Hematopoietic multipotent progenitor cell (in vitro differentiated cells): ENCODE measurements at places on chromosomes 3 and 15.

DNA sequence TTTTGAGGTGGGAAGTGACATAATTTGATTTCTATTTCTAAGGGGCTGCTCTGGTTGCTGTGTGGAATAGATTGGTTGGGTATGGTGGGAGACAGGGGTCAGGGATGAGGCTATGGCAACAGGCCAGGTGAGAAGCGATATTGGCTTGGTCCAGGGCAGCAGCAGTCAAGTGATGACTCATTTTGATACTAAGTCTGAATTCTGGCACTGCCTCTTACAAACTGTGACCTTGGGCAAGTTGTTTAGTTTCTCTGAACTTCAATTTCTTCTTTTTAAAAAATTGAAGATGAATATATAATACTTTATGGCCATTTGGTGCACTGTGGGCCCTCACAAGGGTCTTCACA lies 40.4 kb upstream of the CLSTN2 start:
- no peak for DNase-seq

DNA sequence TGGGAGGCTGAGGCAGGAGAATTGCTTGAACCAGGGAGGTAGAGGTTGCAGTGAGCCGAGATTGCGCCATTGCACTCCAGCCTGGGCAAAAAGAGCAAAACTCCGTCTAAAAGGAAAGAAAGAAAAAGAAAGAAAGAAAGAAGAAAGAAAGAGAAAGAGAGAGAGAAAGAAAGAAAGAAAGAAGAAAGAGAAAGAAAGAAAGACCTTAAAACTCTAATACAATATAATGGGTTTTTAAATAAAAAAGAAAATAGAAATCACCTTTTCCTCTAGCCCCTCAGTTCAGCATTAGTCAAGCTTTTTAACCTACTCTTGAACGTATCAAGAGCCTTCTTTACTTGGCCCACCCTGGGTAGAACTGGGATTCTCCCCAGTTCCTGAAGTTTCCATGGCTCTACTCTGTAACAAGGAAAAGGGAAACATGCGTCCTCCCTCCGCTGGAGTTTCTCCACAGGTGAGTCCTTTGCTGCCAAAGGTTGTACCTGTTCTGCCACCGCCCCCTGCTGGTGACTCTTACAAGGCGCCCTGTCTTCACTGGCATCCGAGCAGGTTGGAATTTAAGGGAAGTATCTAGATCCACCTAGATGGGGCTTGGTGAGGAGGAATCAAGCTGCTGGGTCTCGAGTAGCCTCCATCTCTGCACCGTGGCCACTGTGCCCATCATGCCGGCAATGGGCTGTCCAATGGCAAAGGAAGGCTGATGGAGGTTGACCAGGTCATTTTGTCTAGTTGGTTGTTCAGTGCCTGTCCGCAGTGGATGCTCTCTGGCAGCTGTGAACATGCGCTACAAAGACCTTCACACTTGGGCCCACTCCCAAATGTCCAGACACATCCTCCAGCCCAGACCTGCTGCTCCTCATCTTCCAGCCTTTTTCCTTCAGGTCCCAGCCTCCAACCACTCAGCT lies 20.6 kb upstream of the EPHB3 start:
- no peak for DNase-seq

GRCh38 chr15:77036537-77037387 lies 34.1 kb downstream of the TSPAN3 start:
- DNase-seq, result no peak

GRCh38 chr15:91861223-91861622 lies 7.7 kb downstream of the SLCO3A1 start:
- peak; percentile 79 for DNase-seq

- no peak for DNase-seq
These were observed 16.5 kb upstream of the PLXND1 start for GRCh38 chr3:129622933-129623332.

DNA sequence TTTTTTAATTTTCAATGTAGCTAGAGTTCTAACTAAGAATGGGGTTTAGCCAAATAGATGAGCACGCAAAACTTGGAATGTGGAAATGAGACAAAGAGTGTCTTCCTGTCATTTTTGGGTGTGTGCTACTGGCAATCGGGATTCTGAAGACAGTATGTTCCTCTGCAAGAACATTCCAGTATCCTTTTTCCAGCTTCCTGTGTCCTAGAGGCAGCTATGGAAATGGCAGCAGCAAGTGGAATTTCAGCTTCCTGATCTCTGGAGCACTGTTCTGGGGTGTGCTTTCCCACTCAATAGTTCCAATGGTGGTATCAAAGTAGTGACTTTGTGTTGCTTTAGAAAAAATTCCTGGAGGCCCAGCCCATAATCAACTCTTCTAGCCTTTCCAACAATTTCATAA lies 642.9 kb upstream of the KCNMB2 start:
- no peak for DNase-seq

- no peak for DNase-seq
These were observed 10.9 kb upstream of the GATA2 start for GRCh38 chr3:128503751-128504532.

GRCh38 chr3:52341123-52341522 lies 25.0 kb downstream of the DNAH1 start:
- no peak for DNase-seq

DNA sequence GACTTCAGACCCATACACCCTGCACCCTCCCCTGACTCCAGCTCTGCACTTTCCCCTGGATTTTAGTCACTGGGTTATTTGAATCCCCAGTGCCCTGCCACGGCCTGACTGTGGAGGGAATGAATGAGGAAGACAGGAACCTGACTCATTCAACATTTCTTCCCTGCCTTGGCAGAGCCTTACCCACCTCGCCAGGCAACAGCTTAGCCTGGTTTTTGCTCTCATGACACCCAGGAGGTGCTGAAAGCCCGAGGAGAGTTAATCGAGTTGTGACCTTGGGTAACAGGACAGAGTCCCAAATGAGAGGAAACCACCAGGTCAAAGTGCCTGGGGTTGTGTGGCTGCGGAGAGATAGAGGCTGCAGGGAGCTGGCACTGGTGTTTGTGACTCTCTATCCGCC lies 128.3 kb downstream of the SMAD6 start:
- DNase-seq, result no peak

- peak; percentile 53 for DNase-seq
These were observed 35.5 kb upstream of the EPHB3 start for GRCh38 chr3:184526088-184526433.

GRCh38 chr3:84967767-84968581 lies 9.2 kb downstream of the CADM2 start:
- no peak for DNase-seq

DNA sequence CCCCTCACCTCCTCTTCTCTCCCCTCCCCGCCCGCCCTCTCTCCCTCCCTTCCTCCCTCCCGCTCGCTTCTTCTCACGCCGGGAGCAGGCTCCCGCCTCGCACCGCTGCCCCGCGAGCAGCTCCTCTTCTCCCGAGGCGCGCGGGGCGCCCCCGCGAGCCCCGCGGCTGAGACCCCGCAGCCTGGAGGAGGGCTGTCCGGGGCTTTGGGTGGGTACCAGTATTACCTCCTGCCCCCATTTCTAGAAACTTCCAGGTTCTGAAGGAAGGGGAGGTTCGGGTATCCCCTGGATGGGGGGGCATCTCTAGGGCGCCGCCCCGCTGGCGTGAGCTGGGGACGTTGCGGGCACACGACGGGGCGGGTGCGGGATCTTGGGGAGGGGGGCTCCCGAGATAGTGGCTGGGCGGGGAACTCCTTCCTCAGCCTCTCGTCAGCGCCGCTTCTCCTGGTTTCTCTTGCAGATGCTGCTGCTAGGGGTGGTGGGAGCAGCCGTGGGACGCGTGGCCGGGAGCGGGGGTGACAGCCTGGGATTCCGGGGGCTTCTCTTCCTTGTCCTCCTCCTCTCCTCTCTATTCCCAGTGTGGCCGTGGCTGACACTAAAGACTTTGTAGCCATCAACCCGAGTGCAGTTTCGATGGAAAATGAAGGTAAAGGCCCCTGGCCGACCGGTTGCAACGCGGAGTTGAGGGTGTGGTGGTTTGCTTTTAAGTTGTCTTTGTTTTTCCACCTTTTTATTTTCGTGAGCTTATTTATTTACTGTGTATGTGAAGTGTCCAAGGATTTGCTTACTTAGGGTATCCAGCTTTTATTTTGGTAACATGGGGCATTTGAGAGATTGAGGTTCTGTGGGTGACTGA lies 474 bp downstream of the ATP2C1 start:
- DNase-seq, result peak; percentile 28

DNA sequence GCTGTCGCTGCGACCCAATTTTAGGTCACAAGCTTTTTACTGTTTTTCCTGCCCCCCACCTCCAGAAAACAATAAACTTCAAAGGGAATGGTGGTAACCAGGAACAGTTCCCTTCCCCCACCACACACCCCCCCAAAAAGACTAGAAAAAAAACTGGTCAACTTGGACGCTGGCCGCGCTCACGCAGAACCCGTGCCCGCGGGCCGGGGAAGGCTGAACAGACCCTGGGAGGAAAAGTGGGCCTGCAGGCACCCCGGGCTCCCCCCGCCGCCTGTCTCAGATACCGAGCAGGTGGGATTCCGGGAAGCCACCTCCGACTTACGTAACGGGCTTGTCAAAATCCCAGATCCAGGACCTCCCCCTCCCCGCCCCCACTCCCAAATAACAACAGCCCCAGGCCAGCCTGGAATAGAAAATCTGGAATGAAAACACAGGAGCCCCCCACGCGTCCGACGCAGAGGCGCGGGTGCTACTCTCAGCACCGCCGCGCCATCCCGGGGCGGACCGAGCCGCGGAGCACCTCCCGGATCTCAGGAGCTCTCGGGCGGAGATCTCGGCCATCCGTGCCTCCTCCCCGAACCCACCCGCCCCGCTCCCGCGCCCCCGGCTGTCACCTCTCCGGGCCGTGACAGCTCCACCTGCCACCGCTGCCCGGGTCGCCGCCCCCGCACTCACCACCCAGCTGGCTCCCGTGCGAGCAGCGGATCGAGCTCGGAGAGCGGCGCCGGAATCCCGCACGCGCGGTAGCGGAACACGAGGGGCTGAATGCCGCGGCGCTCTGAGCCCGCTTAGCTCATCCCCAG lies 557 bp downstream of the DENND4A start:
- peak; percentile 38 for DNase-seq

GRCh38 chr3:140023616-140024530 lies 88.9 kb downstream of the CLSTN2 start:
- no peak for DNase-seq

GRCh38 chr3:89180334-89180733 lies 72.9 kb downstream of the EPHA3 start:
- no peak for DNase-seq

- DNase-seq, result no peak
These were observed 517.7 kb downstream of the MAGI1 start for GRCh38 chr3:65521032-65521431.

GRCh38 chr3:161220850-161221753 lies at the start of gene NMD3:
NMD3 (plus strand) TSS chr3:161221311; CDS start chr3:161222014, 703 bp downstream.
- peak; percentile 91 for DNase-seq

DNA sequence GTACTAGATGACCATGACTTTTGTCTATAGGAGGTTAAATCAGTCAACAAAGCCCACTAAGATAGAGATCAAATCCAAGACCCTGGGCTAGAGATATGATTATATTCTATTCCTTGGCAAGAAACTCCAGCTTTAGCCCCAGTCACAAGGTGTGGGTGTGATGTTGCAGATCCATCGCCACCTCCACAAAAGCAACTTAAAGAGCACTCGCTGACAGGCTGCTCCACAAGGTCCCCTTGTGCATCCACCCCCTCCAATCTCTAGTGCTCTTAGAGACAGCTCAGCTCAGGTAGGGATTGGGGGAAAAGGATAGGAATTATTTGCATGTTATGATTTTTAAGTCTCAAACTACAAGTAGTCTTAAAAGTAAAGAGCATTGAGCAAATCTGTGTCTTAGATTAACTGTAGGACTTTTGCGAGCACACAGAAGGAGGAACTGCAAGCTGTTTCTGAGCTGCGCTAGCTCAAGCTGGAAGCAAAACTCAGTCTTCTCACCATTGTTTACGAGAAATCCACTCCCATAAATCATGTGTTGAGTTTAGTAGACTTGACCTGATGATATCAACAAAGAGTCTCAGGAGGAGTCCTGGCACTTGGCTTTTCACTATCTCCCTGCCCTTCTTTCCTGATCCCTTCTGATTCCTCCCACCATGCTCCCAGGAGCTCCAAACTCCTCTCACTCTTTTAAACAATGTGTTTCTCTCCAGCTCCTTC lies 177.6 kb downstream of the STAC start:
- DNase-seq, result no peak

GRCh38 chr15:90816401-90817116 lies 51.8 kb upstream of the FURIN start:
- no peak for DNase-seq

DNA sequence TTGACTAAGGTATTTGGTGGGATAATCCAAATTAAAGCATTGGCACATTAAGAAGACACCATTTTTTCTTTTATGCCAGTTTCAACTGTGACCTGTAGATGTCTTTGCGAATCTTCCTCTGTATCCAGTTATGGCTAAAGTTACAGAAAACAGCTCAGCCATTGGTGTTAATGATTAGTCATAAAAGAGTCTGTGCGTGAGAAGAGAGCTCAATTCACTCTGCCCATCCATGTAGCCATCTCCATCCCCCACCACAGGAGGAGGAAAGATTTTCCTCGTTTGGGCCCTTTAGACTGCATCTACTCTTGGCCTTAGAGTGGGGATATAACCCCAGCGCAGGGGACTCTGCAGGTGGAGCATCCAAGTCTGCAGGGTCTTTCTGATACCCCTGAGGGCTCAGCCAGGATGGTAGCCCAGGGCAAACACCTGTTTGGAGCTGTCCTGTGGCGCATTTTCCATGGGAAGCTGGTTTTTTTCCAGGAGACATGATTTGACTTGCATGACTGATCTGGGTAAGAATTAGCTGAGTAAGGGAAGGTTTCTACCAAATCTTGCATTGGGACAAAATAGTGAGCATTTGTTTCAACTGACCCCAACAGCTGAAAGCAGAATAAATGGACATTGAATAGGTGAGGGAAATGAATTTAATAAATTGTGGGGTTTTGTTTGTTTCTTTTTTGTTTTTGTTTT lies 29.5 kb downstream of the NANOGP8 start:
- no peak for DNase-seq

- no peak for DNase-seq
These were observed 19.3 kb upstream of the LZTFL1 start for GRCh38 chr3:45861043-45861719.

DNA sequence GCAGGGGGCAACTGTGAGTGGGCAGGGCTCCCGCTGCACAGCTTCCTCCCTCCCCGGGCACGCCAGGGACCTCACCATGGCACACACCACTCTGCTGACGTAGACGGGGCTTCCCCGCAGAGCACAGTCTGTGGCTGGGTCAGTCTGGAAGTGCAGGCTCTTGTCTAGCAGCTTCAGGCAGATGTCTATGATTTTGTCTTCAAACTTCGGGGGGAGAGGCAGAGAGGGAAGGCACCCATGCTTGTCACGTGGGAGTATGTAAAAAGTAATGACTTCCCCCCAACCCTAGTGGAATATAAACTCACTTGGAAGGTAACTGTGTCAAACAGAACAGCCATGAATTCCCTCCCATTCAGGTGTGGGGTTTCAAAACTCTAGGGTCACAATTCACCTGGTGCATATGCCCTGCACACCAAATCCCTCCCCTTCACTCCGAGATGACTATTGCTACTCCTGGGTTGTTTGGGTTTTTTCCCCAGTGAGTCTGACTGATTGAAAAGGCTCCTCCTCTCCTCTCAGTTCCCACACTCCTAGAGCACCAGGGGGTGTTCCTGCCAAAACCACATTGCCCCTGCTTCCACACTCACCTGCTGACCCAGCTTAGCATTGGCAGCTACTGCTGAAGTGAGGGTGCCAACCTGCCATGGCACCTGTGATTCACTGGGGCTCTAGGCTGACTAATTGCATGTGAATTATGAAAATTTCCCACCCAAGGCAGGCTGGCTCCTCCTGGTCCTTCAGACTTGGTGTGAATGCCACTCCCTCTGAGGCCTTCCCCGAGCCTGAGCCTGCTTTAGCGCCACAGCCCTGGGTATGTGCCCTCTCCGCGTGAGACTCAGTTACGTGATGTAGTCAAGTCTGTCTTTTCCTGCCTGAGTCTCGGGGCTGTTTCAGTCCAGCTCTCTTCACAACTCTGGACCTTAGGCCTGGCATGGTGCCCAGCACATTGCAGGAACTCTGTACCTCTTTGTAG lies 13.0 kb downstream of the TGM5 start:
- no peak for DNase-seq
